Stimulated activated CD4-positive, alpha-beta T cell treated with anti-CD3 and anti-CD28 coated beads, Interleukin-15, amount 100 ng/mL, for 1 hour (primary cell): ENCODE measurements at places on chromosomes 11 and 22.

GRCh38 chr11:85826116-85826855, 15.3 kb upstream of the SYTL2 start:
- no peak for DNase-seq

DNA sequence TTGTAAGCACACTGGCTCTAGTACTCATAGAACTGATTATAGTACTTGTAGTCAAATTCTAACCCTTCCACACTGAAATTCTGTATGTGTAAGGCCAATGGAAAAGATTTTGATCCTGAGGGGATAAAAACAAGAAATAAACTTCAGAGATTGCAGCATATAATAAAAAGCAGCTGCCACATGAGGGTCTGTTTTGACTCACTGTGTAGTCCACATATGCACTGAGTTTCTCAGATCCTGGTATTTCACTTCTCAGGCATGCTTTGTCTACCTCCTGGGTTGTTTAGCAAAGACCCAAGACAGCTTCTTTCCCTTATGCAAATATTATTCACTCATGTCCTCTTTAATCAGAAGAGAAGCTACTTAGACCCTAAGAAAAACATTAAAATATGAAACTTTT, 71.1 kb upstream of the SLC5A12 start:
- no peak for DNase-seq

- DNase-seq: no peak
These were observed 6.0 kb upstream of the MAPK11 start for GRCh38 chr22:50276143-50276542.

- no peak for DNase-seq
These were observed 75.2 kb downstream of the USP47 start for GRCh38 chr11:11916981-11917399.

- no peak for DNase-seq
These were observed 310.1 kb downstream of the CADM1 start for GRCh38 chr11:115193914-115194801.

GRCh38 chr11:133834682-133835592, 10.4 kb downstream of the SPATA19 start:
- DNase-seq: no peak

DNA sequence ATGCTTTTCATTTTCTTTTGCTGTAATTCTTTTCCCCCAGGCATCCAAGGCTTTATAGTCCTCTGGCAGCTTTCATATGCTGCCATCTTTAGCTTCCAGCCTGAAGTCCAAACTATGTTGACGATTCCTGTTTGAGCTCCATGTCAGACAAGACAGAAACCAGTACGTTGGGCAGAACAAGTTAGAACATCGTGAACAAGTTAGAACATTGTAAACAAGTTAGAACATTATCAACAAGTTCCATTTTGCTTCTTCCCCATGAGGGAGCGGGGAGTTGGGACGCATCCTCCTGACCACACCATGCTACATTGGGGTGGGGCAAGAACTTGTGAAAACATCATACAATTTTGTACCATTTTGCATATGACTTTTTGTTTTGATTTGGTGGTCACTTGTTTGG, 23.9 kb downstream of the GLB1L2 start:
- DNase-seq: no peak

- no peak for DNase-seq
These were observed 46.4 kb downstream of the MCM5 start for GRCh38 chr22:35446365-35446764.

- no peak for DNase-seq
These were observed 6.0 kb downstream of the TRAPPC4 start for GRCh38 chr11:119024430-119025098.

DNA sequence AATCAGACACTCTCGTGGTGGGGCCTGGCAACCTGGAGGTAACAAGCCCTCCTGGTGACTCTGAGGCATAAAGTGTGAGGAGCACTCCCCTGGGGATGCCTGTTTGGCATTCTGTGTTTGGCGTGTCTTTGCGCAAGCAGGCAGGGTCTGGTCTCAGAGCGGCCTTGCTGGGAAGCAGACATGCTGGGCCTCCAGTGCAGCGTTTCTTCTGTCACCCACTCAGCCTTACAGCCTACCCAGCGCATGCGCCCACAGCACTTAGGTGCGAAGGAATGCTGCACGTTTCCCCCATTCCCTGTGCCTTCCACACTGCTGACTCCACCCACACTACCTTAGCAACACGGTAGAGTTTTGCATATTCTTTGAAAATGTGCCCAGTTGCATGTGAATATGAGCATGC, 7.4 kb upstream of the CXCR5 start:
- no peak for DNase-seq

- DNase-seq: peak; percentile 76
These were observed 50.3 kb downstream of the CD6 start for GRCh38 chr11:61021661-61022212.

DNA sequence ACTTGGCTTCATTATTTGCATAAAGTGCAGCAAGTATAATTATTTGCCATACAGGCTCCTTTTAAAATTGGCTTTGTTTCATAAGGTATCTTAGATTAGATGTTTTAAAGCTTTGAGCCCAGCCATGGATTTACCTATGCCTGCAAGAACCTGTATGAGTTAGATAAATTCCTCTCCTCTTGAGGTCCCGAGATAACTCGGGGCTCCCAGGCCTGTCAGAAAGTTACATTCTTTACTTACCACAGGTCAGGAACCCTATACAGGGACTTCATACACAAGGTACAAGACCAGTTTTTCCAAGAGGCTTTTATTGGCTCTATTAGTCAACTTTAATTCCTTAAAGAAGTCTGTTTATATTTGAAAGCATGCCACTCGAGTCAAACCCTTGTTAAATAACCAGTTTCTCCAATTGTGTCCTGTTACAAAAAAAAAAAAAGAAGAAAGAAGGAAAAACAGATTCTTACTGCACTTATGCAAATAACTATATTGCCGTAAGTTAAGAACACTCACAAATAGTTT, 2.3 kb upstream of the C1QTNF6 start:
- no peak for DNase-seq

- DNase-seq: no peak
These were observed 705 bp downstream of the PTPRJ start for GRCh38 chr11:47980907-47981621.

DNA sequence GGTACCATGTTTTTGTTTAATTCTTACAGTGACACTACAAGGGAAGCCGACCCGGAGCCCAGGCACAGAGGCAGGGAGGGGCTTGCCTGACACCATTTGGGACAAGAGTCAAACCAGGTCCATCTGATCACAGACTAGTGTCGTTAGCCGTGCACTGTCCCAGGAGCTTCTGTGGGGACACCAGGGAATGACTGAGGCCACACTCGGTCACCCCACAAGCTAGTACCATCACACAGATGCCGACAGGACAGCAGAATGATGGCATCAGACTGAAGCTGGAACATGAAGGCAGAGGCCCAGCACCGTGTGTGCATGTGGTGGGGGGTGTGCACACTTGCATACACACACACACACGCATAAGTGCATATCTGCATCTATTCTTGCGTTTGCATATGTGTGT, 61.5 kb upstream of the NECTIN1 start:
- no peak for DNase-seq

GRCh38 chr11:94873916-94874540, 99.3 kb downstream of the CWC15 start:
- no peak for DNase-seq

GRCh38 chr11:75342966-75343870, 8.2 kb downstream of the ARRB1 start:
- no peak for DNase-seq

- no peak for DNase-seq
These were observed 59.8 kb upstream of the WNT7B start for GRCh38 chr22:46036558-46037408.

DNA sequence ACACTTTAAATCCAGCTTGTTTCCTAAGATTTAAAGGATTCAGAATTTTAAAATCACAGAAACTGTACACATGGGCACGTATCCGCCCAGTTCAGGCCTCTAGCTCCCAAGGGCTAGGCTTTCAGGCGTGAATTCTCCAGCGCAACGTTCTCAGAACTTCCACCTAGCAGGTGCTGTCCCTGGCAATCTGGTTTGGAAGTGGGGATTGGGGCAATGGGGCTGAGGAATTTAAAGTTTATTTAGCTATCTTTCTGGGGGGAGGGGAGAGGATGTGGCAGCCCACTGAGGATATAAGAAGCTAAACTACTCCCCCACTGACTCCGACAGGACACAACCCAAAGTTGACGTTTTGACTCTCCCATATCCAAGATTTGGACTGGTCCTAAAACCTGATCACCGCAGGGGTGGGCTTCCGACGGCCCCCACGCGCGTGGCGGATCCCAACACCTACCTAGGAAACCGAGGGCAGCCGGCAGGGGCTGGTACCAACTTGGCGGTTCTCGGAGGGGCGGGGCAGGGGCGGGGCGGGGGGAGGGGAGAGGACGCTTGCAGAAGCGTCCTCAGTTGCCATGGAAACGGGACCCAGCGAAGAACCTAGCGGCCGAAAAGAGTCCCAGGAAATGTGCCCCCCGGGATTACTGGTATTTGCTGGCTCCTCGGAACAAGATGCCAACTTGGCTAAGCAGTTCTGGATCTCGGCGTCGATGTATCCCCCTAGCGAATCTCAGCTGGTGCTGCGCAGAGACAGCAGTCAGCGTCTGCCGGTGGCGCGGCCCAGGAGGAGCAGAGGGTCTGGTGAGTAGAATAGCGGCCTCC, at the start of gene HOATZ:
HOATZ (plus strand) TSS at position 563 of the 816 bp plus-strand sequence; CDS start at position 570, 7 bp downstream.
- no peak for DNase-seq

- no peak for DNase-seq
These were observed 70.2 kb downstream of the NOX4 start for GRCh38 chr11:89420981-89421380.

GRCh38 chr11:129825380-129825779, 9.7 kb downstream of the TMEM45B start:
- DNase-seq: no peak

GRCh38 chr11:133579165-133580031, 47.1 kb upstream of the OPCML start:
- no peak for DNase-seq

DNA sequence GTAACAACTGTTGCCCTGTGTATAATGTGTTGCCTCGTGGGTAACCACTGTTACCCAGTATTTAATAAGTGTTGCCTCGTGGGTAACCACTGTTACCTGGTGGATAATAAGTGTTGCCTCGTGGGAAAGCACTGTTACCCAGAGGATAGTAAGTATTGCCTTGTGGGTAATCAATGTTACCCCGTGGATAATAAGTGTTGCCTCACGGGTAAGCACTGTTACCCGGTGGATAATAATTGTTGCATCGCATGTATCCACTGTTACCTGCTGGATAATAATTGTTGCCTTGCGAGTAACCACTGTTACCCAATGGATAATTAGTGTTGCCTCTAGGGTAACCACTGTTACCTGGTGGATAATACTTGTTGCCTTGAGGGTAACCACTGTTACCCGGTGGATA, 17.1 kb upstream of the NXPE4 start:
- DNase-seq: no peak

DNA sequence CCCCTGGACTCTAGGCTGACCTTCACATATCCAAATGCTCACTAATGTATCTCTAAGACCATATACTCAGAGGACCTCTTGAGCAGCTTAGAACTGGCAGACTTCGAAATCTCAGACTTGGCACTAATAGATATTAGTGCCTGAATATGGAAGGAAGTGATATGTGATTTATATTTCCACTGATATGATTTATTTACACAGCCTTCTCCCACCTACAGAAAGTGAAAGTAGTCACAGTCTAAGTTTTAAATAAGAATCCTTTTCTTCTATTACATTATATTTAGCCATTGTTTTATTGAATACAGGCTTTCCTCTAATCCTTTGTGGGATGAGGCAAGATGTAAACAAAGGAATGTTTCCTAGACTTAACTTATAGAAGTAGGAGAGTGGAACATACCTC, 6.7 kb upstream of the NAV2 start:
- DNase-seq: no peak

DNA sequence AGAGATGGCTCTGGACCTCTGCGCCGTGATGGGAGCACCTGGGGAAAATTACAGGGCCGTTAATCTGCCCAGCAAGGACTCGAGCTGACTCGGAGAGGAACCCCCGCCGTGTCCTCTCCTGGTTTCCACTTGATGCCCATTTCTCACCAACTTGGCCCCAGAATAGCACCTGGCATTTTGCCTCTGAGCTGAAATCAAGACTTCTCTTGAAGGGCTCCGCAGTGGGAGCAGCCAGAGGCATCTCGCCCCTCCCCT, 19.0 kb upstream of the CABP7 start:
- DNase-seq: no peak

DNA sequence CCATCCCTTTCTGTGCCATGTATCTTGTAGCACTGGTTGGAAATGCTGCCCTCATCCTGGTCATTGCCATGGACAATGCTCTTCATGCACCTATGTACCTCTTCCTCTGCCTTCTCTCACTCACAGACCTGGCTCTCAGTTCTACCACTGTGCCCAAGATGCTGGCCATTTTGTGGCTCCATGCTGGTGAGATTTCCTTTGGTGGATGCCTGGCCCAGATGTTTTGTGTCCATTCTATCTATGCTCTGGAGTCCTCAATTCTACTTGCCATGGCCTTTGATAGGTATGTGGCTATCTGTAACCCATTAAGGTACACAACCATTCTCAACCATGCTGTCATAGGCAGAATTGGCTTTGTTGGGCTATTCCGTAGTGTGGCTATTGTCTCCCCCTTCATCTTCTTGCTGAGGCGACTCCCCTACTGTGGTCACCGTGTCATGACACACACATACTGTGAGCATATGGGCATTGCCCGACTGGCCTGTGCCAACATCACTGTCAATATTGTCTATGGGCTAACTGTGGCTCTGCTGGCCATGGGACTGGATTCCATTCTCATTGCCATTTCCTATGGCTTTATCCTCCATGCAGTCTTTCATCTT, 414 bp downstream of the OR52D1 start:
- no peak for DNase-seq

DNA sequence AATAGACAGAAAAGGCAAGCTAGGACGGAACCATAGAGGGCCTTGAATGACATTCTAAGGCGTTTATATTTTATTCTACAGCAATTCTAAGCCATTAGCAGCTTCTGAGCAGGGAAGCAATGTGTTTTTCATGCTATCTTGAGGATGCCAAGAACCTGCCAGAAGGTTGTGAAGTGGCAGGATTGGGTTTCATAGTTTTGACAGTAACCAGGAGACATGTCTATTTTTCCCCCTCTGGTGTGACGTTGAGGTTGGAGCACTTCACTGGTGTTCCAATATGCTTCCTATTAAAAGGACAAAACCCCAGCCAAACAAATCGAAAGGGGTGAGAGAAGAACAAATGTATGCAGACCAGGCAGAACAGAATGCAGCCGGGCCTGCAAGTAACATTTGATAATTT, 148.2 kb downstream of the SPATA19 start:
- DNase-seq: no peak

DNA sequence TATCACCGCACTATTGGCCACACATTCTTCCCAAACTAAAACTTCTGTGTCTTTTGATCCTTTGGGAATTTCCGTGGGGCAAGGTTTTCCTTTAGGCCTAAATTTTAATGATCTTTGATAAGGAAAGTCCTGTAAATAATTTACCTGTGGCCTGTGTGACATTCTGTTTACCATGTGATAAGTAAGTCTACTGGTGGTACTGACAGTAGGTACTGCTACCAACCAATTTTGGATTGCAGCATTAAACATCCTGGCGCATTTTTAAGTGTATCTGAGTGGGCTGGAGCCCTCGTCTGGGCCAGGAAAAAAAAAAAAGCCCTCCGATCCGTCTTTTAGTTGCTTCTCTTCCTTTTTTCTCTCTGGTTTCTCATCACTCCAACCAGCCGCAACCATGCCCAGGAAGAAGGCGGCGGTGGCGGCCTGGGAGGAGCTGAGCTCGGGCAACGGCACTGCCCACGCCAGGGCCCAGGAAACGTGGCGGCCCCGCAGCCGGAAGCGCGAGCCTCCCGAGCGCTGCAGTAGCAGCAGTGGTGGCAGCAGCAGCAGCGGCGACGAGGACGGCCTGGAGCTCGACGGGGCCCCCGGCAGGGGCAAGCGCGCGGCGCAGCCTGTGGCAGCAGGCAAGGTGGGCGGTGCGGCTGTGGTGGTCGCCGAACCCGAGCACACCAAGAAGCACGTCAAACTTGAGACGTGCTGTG, 33.6 kb downstream of the ASRGL1 start:
- no peak for DNase-seq
